ENCODE measurements at places on chromosomes 3 and 15.

DNA sequence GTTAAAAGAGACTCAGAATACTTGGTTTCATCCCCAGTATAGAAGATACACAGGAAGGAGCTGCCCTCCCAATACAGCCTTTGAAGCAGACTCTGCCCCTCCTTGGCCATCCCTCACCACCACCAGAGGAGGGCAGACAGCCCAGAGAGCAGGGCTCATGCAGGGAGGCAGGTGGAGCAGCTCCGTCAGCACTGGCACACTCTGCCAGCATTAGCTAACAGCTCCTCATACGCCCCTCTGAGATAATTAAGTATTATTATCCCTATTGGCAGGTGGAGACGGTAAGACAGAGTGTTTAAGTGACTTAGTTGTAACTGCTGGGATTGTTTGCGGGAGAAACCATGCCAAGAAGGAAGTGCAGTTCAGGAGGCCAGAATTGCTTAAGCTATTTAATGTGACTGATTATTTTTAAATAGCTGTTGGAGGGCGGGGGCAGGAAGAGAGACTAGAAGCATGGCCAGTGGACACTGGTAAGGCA is 434.0 kb downstream of the EPHB1 start:
- peak; percentile 72 for DNase-seq

- no peak for DNase-seq
Observed at GRCh38 chr3:7959094-7959493, 542.5 kb upstream of the LMCD1 start.

DNA sequence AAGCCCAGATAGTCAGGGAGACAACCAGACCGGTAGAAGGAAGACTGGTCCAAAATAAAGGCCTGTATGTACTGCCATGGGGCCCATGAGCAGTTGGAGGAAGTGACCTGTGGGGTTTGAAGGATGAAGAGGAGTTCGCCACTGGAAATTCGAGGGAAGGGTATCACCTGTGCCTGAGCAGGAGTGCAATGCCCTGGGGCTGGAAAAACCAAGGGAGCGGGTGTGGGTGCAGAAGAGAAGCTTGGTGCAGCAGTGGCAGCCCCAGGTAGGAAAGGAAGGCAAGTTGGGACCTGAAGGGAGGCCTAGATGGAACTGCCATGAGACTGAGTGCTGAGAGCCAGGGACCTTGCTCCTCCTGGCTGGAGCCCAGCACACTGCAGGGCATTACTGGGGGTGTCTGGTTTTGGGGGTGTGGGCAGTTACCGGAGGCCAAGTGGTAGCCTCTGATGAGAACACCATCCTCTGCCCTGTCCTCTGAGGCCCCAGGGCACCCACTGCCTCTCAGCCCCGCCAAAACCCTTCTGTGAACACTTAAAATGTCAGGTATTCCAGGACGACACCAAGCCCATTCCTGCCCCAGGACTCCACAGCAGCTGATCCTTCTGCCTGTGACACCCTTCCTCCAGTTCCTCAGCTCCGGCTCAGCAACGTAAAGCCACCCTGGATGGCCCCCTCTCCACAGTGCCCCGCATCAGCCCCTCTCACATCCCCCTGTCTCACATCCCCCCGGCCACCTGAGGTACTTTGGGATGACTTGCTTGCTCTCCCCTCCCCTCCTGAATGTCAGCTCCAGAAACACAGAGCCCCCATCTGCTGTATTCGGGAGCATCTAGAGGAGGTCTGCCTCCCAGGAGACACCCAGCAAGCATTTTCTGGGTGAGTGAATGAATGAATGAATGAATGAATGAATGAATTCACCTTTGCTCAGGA is 42.9 kb downstream of the WNT7A start:
- no peak for DNase-seq

DNA sequence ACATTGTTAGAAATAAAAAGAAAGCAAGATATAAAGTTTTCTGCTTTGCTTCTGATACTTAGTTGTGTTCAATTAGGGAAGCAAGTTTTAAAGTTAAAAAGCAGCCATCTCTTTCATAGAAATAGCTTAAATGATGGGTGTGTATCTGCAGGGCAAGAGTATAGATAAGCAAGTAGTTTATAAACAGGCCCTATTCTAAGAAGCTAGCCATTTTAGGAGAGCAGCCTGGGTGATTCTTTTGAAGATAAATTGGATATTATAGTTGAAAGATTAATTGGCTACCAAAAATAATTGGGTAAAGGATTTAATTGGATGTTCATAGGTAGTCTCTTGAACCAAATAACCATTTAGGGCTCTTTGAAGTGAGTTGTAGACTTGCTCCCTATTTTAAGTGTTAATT is 5.6 kb downstream of the EIF3J start:
- DNase-seq, result no peak

GRCh38 chr3:123028233-123028828 is 768 bp upstream of the SEMA5B start:
- DNase-seq, result peak; percentile 83

DNA sequence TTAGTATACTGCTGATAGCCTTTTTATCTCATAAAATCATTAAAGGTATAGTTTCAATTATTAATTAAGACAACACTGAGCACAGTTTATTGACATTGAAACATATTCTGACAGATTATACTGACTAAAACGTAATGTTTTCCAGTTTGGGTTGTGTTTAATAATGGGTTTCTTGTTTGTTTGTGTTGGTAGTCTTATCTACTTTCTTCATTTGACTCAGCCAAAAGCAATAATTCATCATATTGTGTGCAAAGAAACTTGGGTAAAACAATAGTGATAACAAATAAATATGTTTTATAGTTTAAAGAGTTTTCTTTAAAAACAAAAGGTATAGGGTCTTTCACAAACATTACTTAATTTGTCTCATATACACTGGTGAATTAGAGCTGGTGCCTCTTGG is 629.2 kb upstream of the AGTR1 start:
- no peak for DNase-seq

All from DMS 273 treated with DMSO at 0.1 percent for 48 hours (cell line).